ENCODE measurements at places on chromosomes 6 and 20.

GRCh38 chr6:139373154-139373927, 1.1 kb downstream of the CITED2 start:
- DNase-seq = peak; percentile 50

DNA sequence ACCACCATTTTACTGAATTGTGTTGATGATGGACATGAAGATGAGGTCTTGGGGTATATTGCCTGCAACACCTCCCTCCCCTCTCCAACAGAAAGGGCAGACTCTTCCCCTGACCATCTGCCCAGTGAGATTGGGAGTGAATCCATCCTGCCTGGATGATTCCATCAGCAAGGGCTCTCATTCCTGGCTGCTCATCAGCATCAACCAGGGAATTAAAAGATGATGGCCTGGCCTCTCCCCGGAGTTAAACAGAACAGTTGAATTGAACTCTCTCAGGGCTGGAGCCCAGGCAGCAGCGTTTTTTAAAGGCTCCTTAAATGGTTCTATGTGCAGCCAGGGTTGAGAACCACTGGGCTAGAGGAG, 14.6 kb upstream of the MRPS18A start:
- no peak for DNase-seq

DNA sequence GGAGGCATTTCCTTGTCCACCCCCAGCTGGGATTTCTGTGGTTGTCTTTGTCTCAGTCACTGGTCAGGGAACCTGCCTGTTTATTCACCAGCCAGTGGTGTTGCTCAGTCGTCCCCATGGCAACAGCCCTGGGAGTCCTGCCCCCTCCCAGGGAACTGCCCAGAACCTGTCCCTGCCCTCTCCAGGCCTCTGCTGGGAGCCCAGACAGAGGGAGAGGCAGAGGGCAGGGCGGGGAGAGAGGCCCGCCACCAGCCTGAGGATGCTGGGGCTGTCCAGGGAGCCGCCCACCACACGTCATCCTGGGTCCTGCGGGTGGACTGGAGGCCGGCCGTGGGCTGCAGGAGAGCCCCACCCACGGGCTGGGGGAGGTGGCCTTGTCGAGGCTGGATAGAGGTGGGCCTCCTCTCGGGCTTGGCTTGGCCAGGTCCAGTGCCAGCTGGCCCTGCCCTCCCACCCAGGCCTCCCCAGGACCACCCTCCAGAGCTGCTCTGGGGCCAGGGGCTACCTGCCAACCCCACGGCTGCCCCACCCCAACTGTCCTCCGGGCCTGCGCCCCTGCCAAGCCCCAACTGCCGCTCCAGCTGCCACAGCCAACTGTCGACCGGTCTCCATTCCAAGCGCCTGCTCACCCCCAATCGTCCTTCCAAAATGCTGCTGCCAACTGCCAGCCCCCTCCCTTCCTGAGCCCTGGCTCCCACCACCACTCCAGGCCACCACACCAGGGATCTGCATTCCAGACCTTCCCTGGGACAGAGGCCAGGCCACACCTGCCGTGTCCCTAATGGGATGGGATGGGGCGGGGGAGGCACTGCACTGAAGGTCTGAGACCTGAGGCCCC, 4.2 kb upstream of the ZBTB46 start:
- peak; percentile 92 for DNase-seq

DNA sequence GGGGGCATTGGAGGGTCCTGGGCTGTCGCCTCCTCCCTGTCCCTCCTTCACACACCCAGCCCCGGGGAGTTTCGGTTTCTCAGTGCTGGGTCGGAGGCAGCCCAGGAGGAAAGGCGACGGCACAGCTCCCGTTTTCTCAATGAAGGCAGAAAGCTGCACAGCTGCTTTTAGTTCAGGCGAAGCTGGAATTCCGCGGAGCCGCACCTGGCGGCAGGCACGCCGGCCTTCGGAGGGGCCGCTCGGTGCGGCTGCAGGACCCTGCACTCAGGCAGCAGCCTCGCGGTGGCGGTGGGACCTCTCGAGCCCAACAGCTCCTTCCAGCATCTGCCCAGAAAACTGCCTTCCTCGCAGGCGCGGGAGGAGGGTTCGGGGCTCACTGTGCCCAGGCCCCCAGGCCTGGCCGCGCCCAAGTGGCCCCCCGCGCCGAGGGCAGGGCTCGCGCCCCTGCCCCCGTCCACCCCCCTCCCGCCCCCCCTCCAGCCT, 4.6 kb downstream of the FOXQ1 start:
- DNase-seq = no peak
